ENCODE measurements at places on chromosomes 11 and 22.

DNA sequence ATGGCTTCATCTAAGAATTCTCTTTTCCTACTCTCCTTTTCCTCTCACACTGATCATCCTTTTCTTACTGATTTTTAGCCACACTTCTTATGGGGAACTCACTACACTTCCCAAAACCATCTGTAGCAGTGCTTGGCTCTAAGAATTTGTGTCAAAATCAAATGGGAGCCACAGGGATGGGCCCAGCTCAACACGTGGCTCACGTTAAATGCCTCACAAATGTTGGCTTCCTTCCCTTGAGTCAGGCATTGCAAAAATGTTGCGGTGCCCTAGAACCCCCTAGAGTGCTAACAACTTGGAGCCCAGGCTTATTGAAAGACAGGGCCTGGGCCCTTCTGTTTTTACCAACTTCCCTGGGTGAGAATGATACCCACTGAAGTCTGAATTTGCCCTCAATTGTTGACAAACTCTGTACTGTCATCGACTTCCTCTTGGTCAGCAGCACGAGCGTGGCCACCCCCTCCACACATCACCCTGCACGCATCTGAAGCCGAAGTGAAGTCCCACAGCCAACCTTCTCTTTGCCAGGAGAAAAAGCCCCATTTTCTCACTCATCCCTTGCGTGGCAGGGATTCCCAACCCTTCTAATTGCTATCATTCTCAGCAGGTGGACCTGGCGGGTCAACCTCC lies 69.7 kb downstream of the ELFN2 start:
- DNase-seq, result no peak

DNA sequence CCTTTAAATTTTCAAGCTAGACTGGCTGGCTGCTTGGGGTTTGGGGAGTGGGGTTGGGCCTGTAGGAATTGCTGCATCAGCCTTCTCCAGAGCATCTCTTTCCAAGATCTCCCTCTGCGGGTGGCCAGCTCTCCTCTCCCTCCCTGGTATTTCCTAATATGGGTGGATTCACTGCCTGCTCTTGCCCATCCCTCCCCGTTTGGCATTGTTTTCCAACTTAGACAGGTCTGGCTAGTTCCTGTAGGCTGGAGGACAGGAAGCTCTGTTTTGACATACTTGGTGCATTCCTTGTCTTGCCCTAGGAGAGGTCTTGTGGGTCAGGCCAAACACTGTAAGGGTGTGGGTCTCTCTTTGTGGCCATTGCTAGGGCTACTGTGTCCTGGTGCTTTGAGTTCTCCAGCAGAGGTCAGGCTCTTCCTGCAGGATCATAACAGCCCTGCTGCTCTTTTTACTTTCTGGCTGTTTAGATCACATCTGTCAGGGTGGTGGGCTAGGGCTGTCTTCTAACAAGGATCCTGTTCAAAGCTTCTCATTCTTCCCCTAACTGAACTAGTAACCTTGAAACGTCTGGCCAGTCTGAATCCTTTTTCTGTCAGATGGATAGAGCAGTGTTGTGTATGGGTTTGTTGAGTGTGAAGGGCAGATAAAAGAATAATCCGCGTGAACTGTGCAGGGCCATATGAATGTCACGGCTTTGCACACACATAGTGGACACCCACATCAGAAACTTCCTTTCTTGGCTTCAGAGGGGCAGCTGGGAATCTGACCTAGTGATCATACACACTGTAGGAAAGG lies 18.3 kb upstream of the MICALL1 start:
- DNase-seq, result no peak

DNA sequence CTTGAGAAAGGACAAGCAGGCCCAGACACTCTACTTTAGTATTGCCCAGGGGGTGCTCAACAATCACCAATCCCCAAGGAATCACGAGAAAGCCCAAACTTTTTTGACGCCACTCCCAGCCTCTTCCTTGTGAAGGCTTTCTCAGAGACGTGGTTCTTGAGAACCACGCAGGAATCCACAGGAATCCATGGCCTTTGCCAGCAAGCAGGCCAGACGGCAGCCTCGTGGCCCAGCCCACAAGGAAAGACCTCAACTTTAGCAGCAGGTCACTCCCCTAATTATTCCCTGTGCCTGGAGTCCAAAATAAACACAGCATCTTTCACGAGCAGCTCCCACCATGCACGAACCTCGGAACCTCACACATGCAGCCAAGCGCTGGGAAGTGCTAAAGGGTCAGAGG lies 104.2 kb downstream of the WT1 start:
- no peak for DNase-seq

DNA sequence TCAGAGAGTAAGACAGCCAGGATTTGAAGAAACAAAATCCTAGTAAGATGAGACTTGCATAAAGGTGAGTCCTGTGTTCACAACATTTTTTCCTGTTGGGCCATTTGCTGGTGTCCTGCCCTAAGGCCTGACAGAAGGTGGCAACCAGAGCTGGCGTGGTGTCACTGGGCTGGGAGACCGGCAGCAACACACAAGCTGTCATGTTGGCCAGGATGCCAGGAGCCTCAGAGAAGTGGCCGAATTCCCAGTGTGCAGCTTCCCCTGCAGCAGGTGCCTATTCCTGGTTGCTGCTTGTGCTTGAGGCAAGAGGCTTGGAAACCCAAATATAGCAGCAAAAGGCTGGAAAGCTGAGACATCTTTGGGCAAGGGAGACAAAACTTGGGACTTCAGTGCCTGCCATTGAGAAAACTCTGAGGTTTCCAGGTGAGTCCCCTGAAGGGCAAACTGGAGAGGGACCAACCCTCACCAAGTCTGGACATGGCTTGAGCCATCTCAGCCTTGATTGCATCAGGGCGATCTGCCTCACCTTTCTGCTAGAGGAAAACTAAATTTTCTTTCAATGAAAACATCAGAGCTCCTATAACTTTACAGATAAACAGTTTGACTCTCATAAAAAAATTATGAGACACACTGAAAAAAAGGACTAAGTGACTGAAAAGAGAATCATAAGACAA lies 25.9 kb downstream of the ALG12 start:
- DNase-seq, result no peak
